ENCODE measurements at places on chromosomes 1 and 21.

DNA sequence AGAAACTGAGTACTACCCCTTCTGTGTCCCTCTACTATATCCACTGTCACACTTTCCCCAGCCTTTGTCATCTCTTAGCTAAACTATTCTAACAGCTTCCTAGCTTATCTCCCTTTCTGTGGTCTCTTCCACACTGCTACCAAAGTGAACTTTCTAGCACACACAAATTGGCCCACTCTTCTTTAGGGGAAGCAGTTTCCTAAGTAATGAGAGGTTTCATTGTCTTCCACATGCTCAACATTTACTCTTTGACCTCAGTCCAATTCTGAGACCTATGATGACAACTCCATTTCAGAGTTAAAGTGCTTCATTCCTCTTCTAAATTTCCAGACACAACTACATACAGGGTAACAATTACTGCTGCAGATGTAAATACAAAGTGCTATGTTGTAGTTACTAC lies 32.9 kb downstream of the SCYL3 start:
- no peak for DNase-seq

- DNase-seq: no peak
Measured at GRCh38 chr1:24644100-24644384, 940 bp downstream of the SRRM1 start.

- no peak for DNase-seq
Measured at GRCh38 chr1:62844030-62844429, 60.1 kb downstream of the ATG4C start.

GRCh38 chr1:179047636-179047997 lies 21.9 kb downstream of the FAM20B start:
- no peak for DNase-seq

DNA sequence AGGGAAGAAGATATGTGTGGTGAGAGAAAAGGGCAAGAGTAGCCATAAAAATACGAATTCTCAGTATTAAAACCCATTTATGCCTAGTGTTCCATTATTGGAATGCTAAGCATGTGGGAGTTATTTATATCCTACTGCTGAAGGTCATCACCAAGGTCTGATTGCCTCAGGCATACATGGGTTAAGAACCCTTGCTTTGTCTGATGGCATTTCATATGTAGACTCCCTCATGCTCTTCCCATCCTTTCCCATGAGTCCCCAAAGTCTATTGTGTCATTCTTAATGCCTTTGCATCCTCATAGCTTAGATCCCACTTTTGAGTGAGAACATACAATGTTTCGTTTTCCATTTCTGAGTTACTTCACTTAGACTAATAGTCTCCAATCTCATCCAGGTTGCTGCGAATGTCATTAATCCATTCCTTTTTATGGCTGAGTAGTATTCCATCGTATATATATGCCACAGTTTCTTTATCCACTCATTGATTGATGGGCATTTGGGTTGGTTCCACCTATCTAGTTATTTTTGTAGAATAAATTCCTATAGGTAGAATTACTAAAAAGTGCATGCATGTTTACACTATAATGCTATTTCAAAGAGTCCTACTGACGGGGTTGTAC lies 172.5 kb downstream of the DYRK1A start:
- DNase-seq: no peak

- DNase-seq: no peak
Measured at GRCh38 chr1:107499139-107499744, 358.4 kb downstream of the NTNG1 start.

DNA sequence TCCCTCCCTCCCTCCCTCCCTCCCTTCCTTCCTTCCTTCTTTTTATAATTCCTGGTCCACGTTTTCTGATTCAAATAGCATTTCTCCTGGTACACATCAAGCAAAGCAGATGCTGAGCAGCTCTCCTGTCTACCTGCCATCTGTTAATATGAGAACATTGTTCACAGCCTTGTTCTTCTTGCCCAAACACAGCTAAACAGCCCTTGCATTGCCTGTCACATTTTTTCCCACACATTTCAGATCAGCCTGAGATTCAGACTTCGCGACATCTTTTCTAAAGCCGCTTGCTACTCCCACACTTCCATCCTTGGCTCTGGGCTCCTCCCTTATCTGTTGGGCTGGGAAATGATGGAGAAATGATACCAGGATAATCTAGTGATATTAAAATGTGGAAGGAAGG lies 200.5 kb downstream of the PCP4 start:
- DNase-seq: no peak

GRCh38 chr1:62234688-62235087 lies 40.0 kb downstream of the L1TD1 start:
- no peak for DNase-seq

GRCh38 chr1:236018885-236019453 lies 45.9 kb downstream of the NID1 start:
- no peak for DNase-seq

DNA sequence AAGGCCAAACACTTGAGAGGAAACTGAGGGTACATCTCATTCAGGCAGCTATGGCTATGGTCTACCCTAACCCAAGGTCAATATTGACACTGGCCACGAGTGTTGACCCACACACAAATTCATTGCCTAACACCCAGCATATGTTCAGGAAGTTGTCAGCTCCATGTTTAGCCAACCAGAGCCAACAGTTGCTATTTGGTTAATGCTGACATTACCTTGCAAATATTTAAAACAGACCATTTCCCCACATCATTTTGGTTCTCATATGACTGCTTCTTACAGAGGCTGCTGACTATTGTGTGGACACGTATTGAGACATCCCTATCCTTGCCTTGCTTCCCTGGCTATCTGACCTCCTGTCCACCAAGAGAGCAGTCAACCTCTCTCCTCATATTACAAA lies 97.3 kb downstream of the LMX1A start:
- DNase-seq: no peak

DNA sequence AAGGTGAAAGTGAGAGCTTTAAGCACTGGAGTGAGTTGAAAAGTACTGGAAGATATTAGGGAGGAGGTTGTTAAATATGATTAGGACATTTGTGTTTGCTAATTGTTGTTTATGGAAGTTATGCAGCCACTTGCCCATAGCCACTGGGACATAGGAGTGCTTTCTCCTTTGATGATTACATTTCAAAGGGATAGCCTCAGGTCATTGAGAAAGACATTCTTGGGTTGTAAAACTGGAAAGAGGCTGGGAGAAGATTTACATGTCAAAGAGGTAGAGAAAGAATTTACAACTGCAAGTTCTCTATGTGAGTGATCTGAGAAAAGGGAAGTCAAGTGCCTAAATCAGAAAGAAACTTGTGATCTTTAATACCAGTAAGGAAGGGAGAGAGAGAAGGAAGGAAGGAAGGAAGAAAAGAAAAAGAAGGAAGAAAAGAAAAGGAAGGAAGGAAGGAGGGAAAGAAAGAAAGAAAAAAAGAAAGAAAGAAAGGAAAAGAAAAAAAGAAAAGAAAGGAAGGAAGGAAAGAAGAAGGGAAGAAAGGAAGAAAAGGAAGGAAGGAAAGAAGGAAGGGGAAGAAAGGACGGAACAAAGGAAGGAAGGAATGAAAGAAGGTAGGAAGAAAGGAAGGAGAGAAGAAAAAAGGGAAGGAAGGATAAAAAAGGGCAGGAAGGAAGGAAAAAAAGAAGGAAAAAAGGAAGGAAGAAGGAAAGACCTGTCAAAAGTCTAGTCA lies 284.6 kb upstream of the DPYD start:
- no peak for DNase-seq

GRCh38 chr1:198443365-198444233 lies 96.9 kb downstream of the ATP6V1G3 start:
- peak; percentile 83 for DNase-seq

- DNase-seq: no peak
Measured at GRCh38 chr1:238562341-238562740, 671.6 kb upstream of the ZP4 start.

GRCh38 chr1:32063261-32063681 lies 9.5 kb upstream of the TMEM39B start:
- peak; percentile 43 for DNase-seq

DNA sequence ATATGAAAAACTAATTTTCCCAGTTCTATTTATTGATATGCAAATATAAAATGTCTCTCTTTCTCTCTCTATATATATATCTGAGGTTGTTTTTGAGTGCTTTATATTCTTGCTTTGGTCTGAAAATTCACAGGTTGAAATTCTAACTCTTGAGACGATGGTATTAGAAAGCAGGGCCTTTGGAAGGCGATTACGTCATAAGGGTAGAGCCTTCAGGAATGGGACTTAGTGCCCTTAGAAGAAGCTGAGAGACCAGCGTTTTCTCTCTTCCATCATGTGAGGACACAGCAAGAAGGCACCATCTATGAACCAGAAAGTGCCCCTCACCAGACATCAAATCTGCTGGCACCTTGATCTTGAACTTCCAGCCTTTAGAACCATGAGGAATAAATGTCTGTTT lies 57.4 kb upstream of the PAXBP1 start:
- DNase-seq: no peak

DNA sequence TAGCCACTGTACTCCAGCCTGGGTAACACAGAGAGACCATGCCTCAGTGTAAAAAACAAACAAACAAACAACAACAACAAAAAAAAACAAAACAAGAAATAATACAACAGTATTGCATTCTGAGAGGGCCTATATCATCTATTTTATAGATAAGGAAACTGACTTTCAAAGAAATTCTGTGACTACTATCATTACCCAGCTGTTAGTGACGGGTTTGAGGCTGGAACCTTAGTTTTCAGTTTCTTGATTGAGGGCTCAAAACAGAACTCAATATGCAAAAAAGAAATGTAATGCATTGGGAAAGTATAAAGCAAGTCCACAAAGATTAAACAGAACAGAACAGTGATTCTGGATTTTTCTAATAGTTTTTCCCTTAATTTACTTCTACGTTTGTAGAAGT lies 149.4 kb downstream of the NFIA start:
- no peak for DNase-seq

DNA sequence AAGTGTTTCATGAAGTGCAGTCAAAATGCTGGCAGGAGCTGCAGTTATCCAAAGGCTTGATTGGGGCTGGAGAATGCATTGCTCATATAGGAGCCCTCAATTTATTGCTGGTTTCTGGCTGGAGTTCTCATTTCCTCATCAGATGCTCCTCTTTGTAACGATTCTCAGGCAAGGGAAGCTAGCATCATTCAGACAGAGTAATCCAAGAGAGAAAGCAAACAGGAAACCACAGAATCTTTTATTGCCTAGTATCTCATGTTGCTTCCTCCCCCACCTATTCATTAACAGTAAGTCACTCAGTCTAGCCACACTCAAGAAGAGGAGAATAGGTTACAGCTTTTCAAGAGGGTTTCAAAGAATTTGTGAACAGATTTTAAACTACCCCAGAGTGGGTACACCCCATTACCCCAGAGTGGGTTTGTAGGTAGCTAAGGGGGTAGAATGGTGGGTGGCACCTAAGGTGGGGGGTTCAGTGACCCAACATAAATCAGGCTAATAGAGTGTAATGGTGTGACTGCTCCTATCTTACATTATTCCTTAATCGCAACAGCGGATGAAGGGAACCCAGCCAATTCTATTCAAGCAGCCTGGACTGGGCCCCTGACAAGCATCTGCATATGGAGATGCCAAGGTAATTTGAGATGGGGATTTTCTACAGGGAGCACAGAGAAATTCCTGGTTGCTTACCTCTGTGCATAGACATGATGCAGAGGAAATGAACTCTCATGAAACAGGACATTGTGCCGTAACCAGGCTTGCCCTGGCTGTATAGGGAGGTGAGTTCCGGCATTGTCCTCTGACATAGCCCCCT lies 67.1 kb downstream of the KCNJ15 start:
- DNase-seq: peak; percentile 87

GRCh38 chr1:211336775-211337174 lies 10.1 kb downstream of the TRAF5 start:
- no peak for DNase-seq

- DNase-seq: no peak
Measured at GRCh38 chr1:153346077-153346723, 2.4 kb downstream of the PGLYRP4 start.

- no peak for DNase-seq
Measured at GRCh38 chr1:46404482-46405196, 10.5 kb downstream of the FAAH start.

- no peak for DNase-seq
Measured at GRCh38 chr21:38188037-38188436, 68.8 kb upstream of the KCNJ15 start.

DNA sequence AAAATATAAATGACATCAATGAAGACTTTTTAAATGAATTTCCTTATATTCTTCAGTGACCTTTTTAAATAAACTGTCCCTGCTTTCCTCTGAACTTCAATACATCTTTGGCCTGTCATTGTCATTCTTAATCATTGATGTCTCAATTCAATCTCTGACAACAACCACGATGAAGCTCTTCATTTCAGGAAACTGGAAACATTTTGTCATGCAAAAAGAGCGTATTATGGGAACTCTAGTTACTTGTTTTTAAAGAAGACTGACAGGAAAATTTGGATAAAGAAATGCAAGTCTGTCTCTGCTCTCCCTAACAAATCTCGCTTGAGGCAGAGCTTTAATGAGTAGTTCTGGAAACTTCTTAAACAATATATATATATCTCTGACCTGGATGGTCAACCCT lies 535.8 kb upstream of the ADGRL2 start:
- DNase-seq: no peak

GRCh38 chr1:56045062-56045461 lies 534.3 kb downstream of the PLPP3 start:
- DNase-seq: no peak
